ENCODE measurements at places on chromosomes 1 and 21.

GRCh38 chr1:12475530-12475934 is 142.5 kb downstream of the DHRS3 start:
- DNase-seq = no peak

GRCh38 chr1:8739377-8739776 is 78.1 kb downstream of the RERE start:
- DNase-seq = no peak

- DNase-seq = no peak
These were observed 80.9 kb upstream of the KIAA0040 start for GRCh38 chr1:175273376-175274031.

GRCh38 chr21:31473685-31474345 is 129.8 kb upstream of the TIAM1 start:
- no peak for DNase-seq

DNA sequence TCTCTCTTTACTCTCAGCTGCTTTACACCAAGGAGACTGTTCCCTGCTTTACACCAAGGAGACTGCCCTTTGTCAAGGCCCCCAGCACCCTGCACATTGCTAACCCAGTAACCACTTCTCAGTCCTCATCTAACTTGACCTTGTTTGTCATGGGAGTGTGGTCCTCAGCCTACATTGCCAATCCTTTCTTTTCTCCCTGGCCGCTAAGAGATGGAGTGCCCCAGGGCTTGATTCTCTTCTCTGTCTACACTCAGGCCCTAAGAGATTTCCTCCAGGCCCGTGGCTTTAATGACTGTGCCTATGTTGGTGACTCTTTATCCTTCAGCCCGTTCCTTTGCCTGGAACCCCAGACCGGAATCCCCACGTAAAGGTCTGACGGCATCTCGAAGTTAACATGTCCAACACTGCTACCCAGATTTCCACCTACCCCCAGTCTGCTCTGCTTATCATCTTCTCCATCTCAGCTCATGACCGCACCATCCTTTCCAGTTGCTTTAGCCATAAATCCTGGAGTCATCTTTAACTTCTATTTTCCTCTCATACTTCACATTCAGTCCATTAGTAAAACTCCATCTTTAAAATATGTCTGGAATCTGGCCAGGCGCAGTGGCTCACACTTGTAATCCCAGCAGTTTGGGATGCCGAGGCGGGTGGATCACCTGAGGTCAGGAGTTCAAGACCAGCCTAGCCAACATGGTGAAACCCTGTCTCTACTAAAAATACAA is 9.5 kb upstream of the SEMA4A start:
- no peak for DNase-seq
